A549 treated with RU486 at 1 μM for 4 hours (cell line): ENCODE measurements at places on chromosomes 16 and 17. TPM values are rescaled to one million over a fixed set of nuclear protein-coding genes. Genes with fewer than 3 reads are reported as not detected.

Gene SLC6A2
- total RNA-seq, result 0.06 to 0.10 TPM in 2 of 5 replicates, not detected in the others

Gene TXNDC17
- 406 to 453 TPM (median 425 TPM) in 5 replicates for total RNA-seq

Gene LHX1
- 2.4 to 2.9 TPM (median 2.7 TPM) in 5 replicates for total RNA-seq

Gene C17orf78
- total RNA-seq, result not detected in 5 replicates

Gene OMG
- not detected in 5 replicates for total RNA-seq

Gene KRTAP4-6
- not detected in 5 replicates for total RNA-seq

Gene MMP15
- 14.1 to 22.2 TPM (median 20.4 TPM) in 5 replicates for total RNA-seq

Gene HOXB13
- 1.6 to 2.4 TPM (median 2.2 TPM) in 5 replicates for total RNA-seq

Gene TVP23B
- 56.6 to 86.2 TPM (median 72.2 TPM) in 5 replicates for total RNA-seq

Gene CIITA
- 0.03 to 0.08 TPM in 2 of 5 replicates, not detected in the others for total RNA-seq

Gene SOX9
- total RNA-seq, result 6.5 to 12.1 TPM (median 11.2 TPM) in 5 replicates

Gene CNOT1
- total RNA-seq, result 118 to 174 TPM (median 130 TPM) in 5 replicates

Gene SYNGR3
- 4.4 to 9.7 TPM (median 6.7 TPM) in 5 replicates for total RNA-seq

Gene SLC2A4
- 0.07 to 0.29 TPM (median 0.17 TPM) in 5 replicates for total RNA-seq

Gene KRT20
- 0.17 to 0.43 TPM (median 0.28 TPM) in 5 replicates for total RNA-seq

Gene RCVRN
- not detected in 5 replicates for total RNA-seq

Gene SPECC1
- total RNA-seq, result 46.0 to 64.1 TPM (median 51.2 TPM) in 5 replicates

Gene TNFRSF17
- total RNA-seq, result not detected in 5 replicates

Gene DRC3
- total RNA-seq, result 2.3 to 4.0 TPM (median 3.4 TPM) in 5 replicates

Gene CALB2
- 6.7 to 9.8 TPM (median 7.3 TPM) in 5 replicates for total RNA-seq

Gene OR2C1
- total RNA-seq, result not detected in 5 replicates

Gene TPSD1
- total RNA-seq, result not detected in 5 replicates

Gene HBQ1
- 6.1 to 7.9 TPM (median 6.9 TPM) in 5 replicates for total RNA-seq

Gene CHST4
- 0.05 to 0.08 TPM in 2 of 5 replicates, not detected in the others for total RNA-seq

Gene PPP1R27
- 0.27 to 0.61 TPM (median 0.32 TPM) in 3 of 5 replicates, not detected in the others for total RNA-seq

Gene BCKDK
- total RNA-seq, result 34.4 to 51.3 TPM (median 45.9 TPM) in 5 replicates

Gene PMP22
- 256 to 321 TPM (median 292 TPM) in 5 replicates for total RNA-seq

Gene MEOX1
- total RNA-seq, result not detected in 5 replicates

Gene SOST
- not detected in 5 replicates for total RNA-seq

Gene CDH15
- 0.10 TPM in 1 of 5 replicates, not detected in the others for total RNA-seq

Gene POLG2
- 11.7 to 19.3 TPM (median 18.0 TPM) in 5 replicates for total RNA-seq

Gene ADCY9
- 5.8 to 8.0 TPM (median 6.7 TPM) in 5 replicates for total RNA-seq

Gene MIS12
- 9.6 to 20.3 TPM (median 18.0 TPM) in 5 replicates for total RNA-seq

Gene ARL5C
- total RNA-seq, result not detected in 5 replicates

Gene ZNF232
- 4.5 to 5.0 TPM (median 4.6 TPM) in 5 replicates for total RNA-seq

Gene MED13
- total RNA-seq, result 13.8 to 23.4 TPM (median 22.0 TPM) in 5 replicates

Gene PARN
- total RNA-seq, result 35.5 to 56.2 TPM (median 39.0 TPM) in 5 replicates

Gene CDH13
- not detected in 5 replicates for total RNA-seq

Gene PRAC1
- not detected in 5 replicates for total RNA-seq

Gene GAST
- 0.57 TPM in 1 of 5 replicates, not detected in the others for total RNA-seq

Gene TNFRSF13B
- not detected in 5 replicates for total RNA-seq
